ENCODE measurements at places on chromosomes 13 and 19.

- DNase-seq: no peak
Measured at GRCh38 chr13:21043898-21044297, 17.5 kb downstream of the LATS2 start.

DNA sequence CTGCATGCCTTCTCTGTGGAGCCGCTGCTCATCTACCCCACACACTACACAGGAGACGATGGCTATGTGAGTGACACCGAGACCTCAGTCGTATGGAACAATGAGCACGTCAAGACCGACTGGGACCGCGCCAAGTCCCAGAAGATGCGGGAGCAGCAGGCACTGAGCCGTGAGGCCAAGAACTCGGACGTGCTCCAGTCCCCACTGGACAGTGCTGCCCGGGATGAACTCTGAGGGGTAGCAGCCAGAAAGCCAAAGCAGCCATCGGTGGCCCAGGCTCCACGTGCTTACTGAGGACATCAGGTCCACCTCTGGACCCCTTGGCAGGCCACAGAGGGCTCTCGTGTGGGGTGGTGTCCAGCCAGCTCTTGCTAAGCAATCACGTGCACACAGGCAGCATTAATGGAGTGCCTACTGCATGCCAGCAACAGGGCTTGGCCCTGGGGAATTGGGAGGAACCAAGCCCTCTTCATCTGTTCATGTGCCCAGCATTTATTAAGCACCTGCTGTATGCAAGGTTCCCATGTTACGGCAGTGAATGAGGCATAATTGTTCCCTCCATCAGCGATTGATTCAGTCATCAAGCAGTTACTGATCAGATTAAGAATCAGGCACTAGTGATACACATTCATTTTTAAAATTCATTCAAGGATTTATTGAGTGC, 25.9 kb downstream of the COLGALT1 start:
- no peak for DNase-seq

- peak; percentile 45 for DNase-seq
Measured at GRCh38 chr13:98664047-98664446, 87.1 kb upstream of the STK24 start.

- no peak for DNase-seq
Measured at GRCh38 chr13:66530686-66531085, 699.5 kb downstream of the PCDH9 start.

- DNase-seq: no peak
Measured at GRCh38 chr19:2848616-2849015, 7.3 kb downstream of the ZNF555 start.

- DNase-seq: no peak
Measured at GRCh38 chr13:59477011-59477410, 686.7 kb downstream of the DIAPH3 start.

- no peak for DNase-seq
Measured at GRCh38 chr19:18771328-18772242, 19.5 kb downstream of the COMP start.

DNA sequence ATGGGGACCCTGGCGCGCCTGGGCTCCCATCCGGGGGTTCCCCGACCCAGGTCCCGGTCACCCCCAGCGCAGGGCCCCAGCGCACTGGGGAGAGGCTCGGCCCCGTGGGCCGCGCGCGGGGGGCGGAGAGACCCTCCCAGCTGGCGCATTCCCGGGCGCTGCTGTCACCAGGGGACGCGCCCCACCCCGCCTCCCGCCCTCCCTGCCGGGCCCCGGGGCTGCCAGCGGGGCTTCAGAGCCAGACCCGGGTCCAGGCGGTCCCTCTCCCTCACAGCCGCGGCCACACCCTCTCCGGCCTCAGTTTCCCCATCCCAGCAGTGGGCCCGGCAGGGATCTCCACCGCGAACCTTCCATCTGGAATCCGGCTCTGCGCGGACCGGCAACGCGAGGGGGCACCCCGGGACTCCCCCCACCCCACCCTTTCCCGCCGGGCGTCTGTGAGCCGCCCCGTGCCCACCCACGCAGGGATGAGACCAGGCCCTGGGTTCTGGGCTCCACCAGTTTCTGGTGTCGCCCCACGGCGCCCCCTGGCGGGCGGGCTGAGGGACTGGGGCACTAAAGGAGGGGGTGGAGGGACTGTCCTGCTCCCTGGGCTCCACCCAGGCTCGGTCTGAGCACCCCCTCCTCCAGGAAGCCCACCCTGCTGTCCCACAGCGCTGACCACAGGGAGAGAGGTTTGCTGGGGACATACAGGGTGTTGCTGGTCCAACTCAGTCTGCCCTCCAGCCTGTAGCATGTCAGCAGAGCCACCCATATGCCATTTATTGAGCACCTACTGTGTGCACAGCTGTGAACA, 878 bp upstream of the ADAMTSL5 start:
- DNase-seq: peak; percentile 68

DNA sequence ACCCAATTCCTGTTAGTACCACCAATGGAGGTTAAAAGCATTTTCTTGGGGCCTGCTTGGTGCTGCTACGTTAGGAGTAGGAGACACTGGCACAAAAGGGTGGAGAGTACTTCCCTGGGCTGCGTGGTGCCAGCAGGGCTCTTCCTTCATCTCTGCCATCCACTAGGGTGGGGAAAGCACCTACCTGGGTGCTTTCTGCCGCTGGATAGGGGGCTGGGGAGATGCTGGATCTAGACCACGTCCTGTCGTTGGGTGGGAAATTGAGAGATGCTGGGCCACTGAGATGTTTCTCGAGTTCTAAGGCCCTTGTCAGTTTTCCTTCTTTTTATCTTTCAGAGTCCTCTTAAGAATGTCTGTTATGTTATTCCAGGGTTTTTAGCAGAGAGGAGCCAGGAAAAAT, 6.7 kb upstream of the FCGBP start:
- DNase-seq: no peak

DNA sequence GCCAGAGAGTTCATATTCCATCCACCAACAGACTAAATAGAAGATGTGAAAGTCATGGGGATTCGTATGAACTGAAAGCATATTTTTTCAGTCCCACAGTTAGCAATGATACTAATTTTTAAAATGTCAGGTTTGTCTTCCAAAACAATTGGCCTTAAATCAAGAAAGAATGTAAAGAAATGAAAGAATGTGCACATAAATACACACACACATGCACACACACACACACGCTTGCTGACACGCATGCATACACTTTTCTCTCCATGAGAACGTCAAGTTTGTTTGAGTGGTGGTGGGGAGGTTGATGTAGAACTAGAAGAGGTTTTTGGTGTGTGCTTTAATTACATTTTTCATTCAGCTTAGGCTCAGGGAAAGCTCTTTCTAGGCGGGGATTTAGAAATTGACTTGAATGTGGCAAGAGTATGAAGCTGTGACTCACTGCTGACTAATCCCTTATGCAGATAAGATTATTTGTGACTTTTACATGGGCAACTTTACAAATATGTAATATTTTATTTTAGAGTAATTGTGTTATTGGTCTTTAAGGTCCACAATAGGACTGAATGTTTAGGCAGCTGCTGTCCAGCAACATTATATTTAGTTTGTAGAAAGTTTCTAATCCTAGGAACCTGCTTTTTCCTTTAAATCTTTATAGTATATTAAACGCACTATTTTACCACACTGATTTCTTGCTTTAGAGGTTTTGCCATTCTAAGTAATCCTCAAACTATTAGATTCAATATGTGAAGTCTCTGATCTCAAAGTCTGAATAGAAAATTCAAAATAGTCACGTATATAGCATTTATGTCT, 18.8 kb downstream of the FLT1 start:
- DNase-seq: no peak

DNA sequence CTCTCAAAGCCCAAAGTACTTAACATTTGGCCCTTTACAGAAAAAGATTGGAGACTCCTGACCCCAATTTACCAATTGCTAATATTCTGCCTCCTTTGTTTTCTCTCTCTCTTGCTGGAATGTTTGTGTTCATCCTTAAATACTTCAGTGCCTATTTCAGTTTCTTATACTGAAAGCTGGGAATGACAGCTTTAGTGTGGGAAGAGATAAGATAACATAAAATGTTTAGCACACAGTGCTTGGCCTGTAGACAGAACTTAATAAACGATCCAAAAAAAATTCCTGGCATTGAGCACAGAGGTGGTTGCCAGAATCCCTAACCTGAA, 3.0 kb upstream of the PLEKHF1 start:
- no peak for DNase-seq

DNA sequence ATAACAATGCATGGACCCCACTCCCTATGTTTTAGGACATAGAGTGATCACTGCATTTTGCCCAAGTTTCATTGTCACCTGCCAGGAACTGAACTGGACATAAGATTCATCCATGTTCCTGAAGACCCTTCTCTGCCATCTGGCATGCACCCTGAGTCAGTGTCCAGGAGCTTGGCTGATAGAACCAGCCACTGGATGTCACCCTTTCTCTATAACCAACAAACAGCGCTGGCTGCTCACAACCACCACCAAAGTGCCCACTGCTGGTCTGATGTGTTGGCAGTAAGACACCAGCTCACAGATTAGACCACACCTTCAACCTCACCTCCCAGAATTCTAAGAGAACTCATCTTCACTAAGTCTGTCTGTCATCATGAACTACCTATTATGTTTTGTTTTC, 333.4 kb downstream of the ITGBL1 start:
- no peak for DNase-seq

DNA sequence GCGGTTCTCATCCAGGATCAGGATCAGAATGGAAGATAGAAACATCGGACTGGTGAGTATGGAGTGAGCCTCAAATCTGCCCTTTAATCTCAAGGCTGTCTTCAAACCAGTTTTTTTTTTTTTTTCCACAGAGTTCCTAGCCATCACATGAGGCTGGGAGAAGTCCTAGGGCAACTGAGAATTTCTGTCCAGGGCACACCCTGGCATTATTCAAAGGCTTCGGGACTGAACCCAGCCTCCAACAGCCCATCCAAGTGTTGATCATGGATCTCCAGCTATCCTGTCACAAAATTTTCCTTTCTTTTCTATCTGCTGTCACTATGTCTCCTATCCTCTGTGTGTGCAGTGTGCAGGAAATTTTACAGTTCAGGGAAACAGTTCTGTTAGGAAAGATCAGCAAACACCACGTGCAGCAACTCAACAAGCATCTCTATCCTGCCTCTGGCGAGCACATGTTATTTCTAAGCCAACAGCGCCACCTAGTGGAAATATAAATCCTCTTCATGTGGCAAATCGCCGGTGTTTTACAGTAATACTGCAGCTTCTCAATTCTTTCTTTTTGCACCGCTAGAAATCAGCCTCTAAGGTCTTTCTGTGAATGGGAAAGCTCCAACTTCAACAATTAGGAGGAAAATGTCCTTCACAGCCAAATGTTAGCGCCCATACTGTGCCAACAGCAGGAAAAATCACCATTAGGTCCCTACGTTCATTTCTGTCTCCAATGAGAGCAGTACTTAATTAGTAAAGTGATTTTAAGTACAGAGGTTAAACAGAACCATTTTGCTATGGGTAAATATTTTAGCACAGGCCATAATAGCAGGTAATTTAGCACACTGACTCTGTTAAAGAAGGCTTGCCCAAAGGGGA, 21.4 kb upstream of the ZNF181 start:
- peak; percentile 34 for DNase-seq

DNA sequence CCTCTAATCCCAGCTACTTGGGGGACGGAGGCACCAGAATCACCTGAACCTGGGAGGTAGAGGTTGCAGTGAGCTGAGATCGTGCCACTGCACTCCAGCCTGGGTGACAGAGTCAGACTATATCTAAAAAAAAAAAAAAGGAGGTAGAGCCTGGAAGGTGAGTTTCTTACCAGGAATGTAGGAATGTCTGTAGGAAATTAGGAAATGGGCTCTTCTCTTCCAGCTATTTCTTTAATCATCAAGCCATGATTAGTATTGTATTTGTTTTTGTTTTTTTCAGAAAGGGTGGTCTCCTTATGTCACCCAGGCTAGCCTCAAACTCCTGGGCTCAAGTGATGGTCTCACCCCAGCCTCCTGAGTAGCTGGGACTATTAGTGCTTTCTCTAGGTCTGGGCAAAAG, 26.3 kb upstream of the SERP2 start:
- DNase-seq: no peak

- no peak for DNase-seq
Measured at GRCh38 chr19:18102916-18103542, 5.5 kb downstream of the MAST3 start.

GRCh38 chr19:7772752-7773291, 9.8 kb downstream of the CLEC4M start:
- DNase-seq: no peak

GRCh38 chr19:34325981-34326787, 38.8 kb upstream of the GPI start:
- DNase-seq: no peak

DNA sequence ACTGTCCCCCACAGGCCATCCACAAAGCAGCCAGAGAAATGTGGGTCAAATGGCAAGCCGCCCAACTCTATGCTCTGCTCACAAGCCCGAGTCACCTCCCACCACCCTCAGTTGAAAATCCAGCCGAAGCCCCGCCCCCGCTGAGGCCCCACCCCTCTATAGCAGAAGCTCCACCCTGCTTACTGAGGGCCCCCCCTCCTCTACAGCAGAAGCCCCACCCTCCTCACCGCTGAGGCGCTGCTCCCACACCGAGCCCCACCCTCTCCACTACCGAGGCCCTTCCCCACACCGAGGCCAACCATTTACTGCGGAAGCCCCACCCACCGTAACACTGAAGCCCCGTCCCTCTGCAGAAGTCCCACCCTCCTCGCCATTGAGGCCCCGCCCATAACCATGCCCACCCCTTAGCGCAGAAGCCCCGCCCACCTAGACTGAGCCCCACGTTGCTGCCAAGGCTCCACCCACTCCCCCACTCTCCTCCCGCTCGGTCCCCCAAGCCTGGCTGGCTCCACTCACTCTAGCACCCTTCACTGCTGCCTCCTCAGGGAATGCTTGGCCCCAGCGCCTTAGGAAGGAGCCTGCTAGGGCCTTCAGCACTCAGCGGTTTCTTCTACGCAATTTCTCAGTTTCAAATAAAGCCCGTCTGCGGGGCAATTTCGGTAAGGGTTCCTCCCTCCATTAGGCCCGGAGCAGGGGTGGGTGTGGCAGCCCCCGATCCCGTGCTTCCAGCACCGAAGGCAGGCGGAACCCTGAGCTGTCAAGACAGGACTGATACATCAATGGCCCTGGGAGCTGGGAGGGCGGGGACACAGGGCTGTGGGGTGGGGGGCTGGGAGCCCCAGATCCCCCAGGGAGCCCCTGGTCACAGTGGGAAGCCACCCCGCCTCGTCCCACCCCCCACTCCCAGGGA, 9.0 kb upstream of the MYDGF start:
- DNase-seq: no peak

- DNase-seq: no peak
Measured at GRCh38 chr19:39546599-39546998, 6.6 kb upstream of the EID2 start.

GRCh38 chr13:21046203-21046602, 15.2 kb downstream of the LATS2 start:
- no peak for DNase-seq

GRCh38 chr13:35953537-35954206, 177.5 kb downstream of the DCLK1 start:
- DNase-seq: no peak
